Natural killer cell (primary cell): ENCODE measurements at places on chromosomes 1 and 21.

- no peak overlapping the region for H3K27ac ChIP-seq
- H3K4me1 ChIP-seq, result no peaks in the 10 kb centered on the region
- no peak for DNase-seq
These were observed 333.1 kb upstream of the CHRM3 start for GRCh38 chr1:239053279-239053678.

GRCh38 chr1:44714944-44715571 lies 15.9 kb downstream of the RNU5D-1 start:
- H3K4me1 ChIP-seq, result peaks cover 14% of the 10 kb centered on the region
- no peaks in the 10 kb centered on the region for H3K36me3 ChIP-seq
- peak overlapping the region; percentile 15 for H3K27ac ChIP-seq
- peak; percentile 90 for DNase-seq
- H3K4me3 ChIP-seq, result no peak overlapping the region

GRCh38 chr1:205512059-205513045 lies 7.9 kb downstream of the CDK18 start:
- H3K4me3 ChIP-seq, result no peak overlapping the region
- no peak overlapping the region for H3K27ac ChIP-seq
- no peaks in the 10 kb centered on the region for H3K4me1 ChIP-seq

- H3K27ac ChIP-seq, result no peak overlapping the region
- no peak for DNase-seq
- H3K4me1 ChIP-seq, result no peaks in the 10 kb centered on the region
- no peak overlapping the region for H3K4me3 ChIP-seq
- no peaks in the 10 kb centered on the region for H3K27me3 ChIP-seq
These were observed 16.8 kb downstream of the ZBTB18 start for GRCh38 chr1:244067893-244068292.

DNA sequence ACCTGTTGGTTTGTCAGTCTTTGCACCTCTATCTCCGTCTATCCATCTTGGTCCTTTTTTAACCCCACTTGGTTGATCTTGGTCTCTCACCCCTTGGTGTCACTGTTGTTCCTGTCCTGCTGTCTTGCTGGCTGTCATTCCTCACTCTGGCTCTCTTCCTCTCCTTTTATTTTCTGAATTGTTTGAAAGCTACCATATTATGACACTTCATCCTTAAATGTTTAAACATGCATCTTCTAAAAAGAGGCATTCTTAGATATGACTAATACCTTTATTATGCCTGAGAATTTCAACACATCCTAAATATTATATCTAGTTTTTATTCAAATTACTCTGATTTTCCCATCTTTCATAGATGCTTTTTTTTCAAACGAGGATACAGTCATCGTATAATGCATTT lies 37.0 kb downstream of the BACH1 start:
- H3K36me3 ChIP-seq, result peaks cover 9% of the 10 kb centered on the region
- DNase-seq, result no peak
- no peaks in the 10 kb centered on the region for H3K4me1 ChIP-seq
- no peak overlapping the region for H3K27ac ChIP-seq
- H3K4me3 ChIP-seq, result no peak overlapping the region

DNA sequence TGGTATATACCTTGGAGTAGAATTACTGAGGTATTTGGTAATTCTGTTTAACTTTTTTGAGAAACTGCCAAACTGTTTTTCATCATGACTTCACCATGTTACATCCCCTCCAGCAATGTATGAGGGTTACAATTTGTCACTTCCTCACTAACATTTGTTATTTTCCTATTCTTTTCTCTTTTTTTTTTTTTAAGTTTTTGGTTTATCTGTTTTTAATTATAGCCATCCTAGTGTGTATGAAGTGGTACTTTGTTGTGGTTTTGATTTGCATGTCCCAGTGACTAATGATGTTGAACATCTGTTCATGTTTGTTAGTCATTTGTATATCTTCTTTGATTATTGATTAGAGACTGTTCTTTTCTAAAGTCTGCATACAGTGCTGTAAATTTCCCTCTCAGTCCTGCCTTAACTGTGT lies 147.3 kb downstream of the HS2ST1 start:
- H3K36me3 ChIP-seq, result no peaks in the 10 kb centered on the region
- H3K27ac ChIP-seq, result no peak overlapping the region
- no peaks in the 10 kb centered on the region for H3K27me3 ChIP-seq
- DNase-seq, result no peak
- no peaks in the 10 kb centered on the region for H3K4me1 ChIP-seq

DNA sequence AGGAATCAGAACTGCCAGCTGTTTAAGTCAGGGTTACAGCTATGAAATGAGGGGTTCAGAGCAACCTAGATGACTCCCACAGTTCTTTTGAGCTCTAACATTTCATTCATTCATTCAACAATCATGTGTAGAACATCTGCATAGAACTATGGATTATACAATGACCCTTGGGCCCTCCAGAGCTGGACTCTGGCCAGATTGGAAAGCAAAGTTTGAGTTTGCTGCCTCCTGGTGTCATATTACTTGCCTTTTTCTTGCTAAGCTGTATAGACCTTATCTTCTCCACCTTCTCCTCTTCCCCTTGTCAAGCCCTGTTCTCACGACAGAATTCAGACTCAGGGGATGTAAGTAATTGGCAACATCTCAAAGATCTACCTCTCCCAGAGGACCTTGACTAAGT lies 4.0 kb downstream of the CASQ2 start:
- no peak overlapping the region for H3K27ac ChIP-seq
- no peaks in the 10 kb centered on the region for H3K36me3 ChIP-seq
- no peaks in the 10 kb centered on the region for H3K27me3 ChIP-seq
- no peak for DNase-seq
- H3K4me1 ChIP-seq, result no peaks in the 10 kb centered on the region
- H3K4me3 ChIP-seq, result no peak overlapping the region

GRCh38 chr1:228751360-228752098 lies 16.2 kb downstream of the RHOU start:
- peaks cover 2% of the 10 kb centered on the region for H3K36me3 ChIP-seq
- H3K27me3 ChIP-seq, result peaks cover 16% of the 10 kb centered on the region
- no peak overlapping the region for H3K27ac ChIP-seq
- DNase-seq, result no peak

DNA sequence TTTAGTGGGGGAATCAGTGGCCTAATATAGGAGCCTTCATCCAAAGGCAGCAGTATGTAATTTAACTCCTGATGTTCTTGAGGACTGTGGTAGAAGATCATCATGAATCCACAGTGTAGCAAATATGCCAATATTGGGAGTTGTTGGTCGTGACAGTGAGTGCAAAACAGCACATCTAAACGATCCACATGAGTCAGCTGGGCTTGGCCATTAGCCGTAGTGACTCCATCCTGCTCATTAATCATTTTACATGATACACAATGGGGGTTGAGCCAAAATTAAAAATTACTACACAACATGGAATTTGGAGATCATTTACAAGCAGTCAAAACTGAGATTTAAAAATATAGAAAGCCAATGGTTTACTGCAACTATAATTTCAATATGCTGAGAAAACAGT lies 653.9 kb upstream of the CAMK1G start:
- H3K4me1 ChIP-seq, result no peaks in the 10 kb centered on the region
- no peaks in the 10 kb centered on the region for H3K27me3 ChIP-seq
- H3K27ac ChIP-seq, result no peak overlapping the region
- H3K36me3 ChIP-seq, result no peaks in the 10 kb centered on the region

GRCh38 chr1:101713760-101714159 lies 283.0 kb downstream of the OLFM3 start:
- no peaks in the 10 kb centered on the region for H3K36me3 ChIP-seq
- no peak for DNase-seq
- H3K27me3 ChIP-seq, result no peaks in the 10 kb centered on the region
- no peaks in the 10 kb centered on the region for H3K4me1 ChIP-seq
- H3K27ac ChIP-seq, result no peak overlapping the region

DNA sequence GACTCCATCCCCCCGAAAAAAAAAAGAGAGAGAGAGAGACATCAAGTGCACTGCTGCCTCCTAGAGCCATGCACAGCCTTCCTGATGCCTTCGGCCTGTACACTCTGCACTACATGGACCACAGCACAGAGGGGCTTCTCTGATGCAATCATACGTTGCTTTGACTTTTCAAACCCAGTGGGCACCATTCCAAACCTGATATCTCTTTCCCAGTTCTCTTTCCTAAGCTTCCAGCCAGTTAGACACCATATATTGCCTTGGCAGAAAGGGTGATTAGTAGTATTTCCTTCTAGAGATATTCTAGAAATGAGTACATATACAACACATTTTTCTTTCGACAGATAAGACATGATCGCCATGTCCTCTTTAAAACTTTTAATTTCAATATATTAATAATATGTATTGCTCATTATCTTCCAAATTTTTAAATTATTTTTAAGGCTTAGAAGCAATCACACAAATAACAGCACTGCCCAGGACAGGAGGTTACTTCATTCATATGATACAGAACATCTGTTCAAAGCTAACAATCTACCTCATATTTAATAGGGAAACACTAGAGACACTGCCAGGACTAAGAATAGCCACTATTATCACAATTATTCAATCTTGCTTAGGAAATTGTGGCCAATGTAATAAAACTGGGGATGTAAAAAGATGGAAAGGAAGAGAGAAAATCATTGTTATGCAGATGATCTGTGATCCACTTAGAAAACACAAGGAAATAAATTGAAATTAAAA lies 9.9 kb downstream of the CLCA1 start:
- H3K4me3 ChIP-seq, result no peak overlapping the region
- no peaks in the 10 kb centered on the region for H3K27me3 ChIP-seq
- no peak for DNase-seq

DNA sequence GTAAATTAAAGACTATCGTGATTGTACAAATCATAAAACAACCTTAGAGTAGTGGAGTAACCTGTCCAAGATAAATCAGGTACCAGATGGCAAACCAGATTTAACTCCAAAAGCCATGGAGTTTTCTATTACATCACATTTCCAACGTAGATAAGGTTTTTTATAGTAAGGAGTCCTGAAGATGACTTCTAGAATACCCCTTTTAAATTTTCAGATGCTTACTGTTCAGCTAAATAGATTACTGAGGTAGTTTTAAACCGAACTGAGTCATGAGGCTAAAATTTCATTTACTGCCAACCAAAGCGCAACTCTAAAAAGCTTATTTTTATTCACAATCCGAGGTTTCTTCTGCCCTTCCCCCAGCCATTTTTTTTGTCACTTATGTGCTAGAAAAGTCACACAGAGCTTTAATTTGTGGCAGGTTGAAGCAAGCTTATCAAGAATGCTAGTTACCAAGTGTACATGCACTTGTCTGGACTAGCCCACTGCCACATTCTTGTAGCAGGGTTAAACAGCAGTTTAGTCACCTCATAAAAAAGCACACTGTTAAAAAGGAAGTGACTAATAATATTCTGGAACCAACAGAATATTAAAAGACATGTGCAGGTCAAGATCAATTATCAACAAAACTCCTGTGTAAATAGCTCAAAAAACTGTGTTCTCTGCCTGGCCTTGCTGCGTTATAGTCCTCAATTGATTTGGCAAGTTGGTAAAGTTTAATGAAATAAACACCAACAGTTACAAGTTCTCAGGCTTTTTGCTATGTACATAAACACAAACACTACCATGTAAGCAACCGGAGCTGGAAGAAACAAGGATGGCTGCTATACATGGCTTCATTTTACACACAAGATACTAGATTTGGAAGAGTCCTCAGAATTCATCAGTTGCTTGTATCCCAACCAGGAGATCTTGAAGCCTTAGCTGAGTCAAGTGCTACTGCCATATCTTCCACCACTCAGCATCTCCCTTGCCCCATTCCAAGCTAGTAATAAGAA lies 180.3 kb upstream of the DMRTA2 start:
- H3K4me1 ChIP-seq, result no peaks in the 10 kb centered on the region
- no peak overlapping the region for H3K4me3 ChIP-seq
- H3K36me3 ChIP-seq, result no peaks in the 10 kb centered on the region
- no peak overlapping the region for H3K27ac ChIP-seq
- no peak for DNase-seq
- no peaks in the 10 kb centered on the region for H3K27me3 ChIP-seq

- no peak for DNase-seq
- H3K27ac ChIP-seq, result no peak overlapping the region
These were observed 2157.1 kb downstream of the NCAM2 start for GRCh38 chr21:23155281-23155680.

DNA sequence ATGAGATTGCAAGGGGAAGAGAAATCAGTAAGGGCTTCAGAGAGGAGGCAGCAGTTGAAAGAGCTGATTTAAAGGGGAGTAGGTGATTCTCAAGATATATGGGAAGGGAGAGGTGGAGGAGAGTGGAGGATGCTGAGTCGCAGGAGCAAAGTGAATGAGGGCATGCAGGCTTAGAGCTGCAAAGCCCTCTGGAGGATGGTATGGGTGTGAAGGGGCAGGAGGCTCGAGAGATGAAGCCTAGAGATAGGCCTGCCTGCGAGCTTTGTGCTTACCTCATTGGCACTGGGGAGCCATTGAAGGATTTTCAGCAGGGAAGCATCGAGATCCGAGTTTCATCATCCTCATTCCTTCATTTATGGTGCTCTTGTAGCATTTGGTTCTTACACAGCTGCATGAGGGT lies 15.8 kb upstream of the SH2D2A start:
- H3K27ac ChIP-seq, result no peak overlapping the region
- DNase-seq, result no peak
- no peak overlapping the region for H3K4me3 ChIP-seq
- H3K36me3 ChIP-seq, result no peaks in the 10 kb centered on the region

DNA sequence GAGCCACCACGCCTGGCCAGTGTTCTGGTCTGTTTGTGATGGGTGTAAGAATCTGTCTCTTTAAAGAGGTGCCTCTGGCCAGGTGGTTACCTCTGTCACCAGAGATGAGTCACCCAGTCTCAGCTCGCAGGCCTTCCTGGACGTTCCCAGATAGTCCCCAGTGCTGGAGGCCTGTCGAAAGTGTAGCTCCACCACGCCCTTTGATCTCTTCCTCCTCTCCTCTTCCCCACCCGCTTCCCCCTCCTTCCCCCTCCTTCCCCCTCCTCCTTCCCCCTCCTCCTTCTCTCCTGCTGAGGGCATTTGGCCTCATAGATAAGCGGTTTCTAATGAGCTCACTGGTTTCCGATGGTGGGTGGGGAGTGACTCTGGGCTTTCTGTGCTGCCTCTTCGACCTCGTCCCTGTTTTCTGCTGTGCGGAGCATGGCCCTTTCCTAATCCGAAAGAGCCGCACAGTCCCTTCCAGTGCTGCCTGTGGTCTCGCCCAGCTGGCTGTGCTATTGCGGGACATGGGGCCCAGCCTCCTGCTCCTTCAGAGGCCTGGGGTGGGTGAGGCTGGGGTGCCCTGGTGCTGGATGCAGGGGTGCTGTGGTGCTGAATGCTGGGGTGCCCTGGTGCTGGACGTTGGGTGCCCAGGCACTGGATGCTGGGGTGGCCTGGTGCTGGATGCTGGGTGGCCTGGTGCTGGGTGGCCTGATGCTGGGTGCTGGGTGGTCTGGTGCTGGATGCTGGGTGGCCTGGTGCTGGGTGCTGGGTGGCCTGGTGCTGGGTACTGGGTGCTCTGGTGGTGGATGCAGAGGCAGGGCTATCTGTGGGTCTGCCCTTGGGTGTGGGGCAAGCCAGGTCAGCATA lies 19.2 kb downstream of the AGPAT3 start:
- peaks cover 17% of the 10 kb centered on the region for H3K4me1 ChIP-seq
- no peaks in the 10 kb centered on the region for H3K27me3 ChIP-seq
- no peak overlapping the region for H3K4me3 ChIP-seq
- no peak for DNase-seq

- no peak overlapping the region for H3K4me3 ChIP-seq
- H3K4me1 ChIP-seq, result no peaks in the 10 kb centered on the region
- no peak overlapping the region for H3K27ac ChIP-seq
- no peaks in the 10 kb centered on the region for H3K36me3 ChIP-seq
- no peak for DNase-seq
These were observed 383.9 kb downstream of the KIF26B start for GRCh38 chr1:245538671-245539070.

GRCh38 chr1:109104364-109105151 lies 9.4 kb upstream of the ELAPOR1 start:
- peaks cover 16% of the 10 kb centered on the region for H3K4me1 ChIP-seq
- no peak overlapping the region for H3K27ac ChIP-seq
- no peak overlapping the region for H3K4me3 ChIP-seq
- H3K36me3 ChIP-seq, result no peaks in the 10 kb centered on the region

GRCh38 chr1:24743404-24744211 lies 1.6 kb upstream of the CLIC4 start:
- no peaks in the 10 kb centered on the region for H3K36me3 ChIP-seq
- no peak for DNase-seq
- peaks cover 23% of the 10 kb centered on the region for H3K4me1 ChIP-seq
- no peak overlapping the region for H3K27ac ChIP-seq
